Common myeloid progenitor, CD34-positive (primary cell): ENCODE measurements at places on chromosomes 6 and 20.

- DNase-seq: no peak
Observed at GRCh38 chr6:157143890-157144798, 179.2 kb downstream of the TMEM242 start.

- no peak for DNase-seq
Observed at GRCh38 chr6:34667481-34668238, 28.9 kb downstream of the ILRUN start.

DNA sequence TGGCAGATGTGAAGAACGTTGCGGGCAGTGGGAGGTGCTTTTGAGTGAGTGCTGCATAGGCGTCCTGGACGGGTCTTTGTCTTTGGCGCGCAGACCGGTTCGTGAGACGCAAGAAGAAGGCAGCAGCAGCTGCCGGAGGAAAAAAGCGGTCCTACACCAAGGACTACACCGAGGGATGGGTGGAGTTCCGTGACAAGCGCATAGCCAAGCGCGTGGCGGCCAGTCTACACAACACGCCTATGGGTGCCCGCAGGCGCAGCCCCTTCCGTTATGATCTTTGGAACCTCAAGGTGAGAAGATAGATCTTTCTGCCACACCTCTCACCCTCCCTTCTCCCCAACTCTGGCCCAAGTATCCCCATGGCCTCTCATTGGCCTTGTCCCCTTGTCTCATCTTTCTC, 1.1 kb downstream of the ABT1 start:
- DNase-seq: no peak

- no peak for DNase-seq
Observed at GRCh38 chr20:51567622-51568021, 25.1 kb upstream of the NFATC2 start.

DNA sequence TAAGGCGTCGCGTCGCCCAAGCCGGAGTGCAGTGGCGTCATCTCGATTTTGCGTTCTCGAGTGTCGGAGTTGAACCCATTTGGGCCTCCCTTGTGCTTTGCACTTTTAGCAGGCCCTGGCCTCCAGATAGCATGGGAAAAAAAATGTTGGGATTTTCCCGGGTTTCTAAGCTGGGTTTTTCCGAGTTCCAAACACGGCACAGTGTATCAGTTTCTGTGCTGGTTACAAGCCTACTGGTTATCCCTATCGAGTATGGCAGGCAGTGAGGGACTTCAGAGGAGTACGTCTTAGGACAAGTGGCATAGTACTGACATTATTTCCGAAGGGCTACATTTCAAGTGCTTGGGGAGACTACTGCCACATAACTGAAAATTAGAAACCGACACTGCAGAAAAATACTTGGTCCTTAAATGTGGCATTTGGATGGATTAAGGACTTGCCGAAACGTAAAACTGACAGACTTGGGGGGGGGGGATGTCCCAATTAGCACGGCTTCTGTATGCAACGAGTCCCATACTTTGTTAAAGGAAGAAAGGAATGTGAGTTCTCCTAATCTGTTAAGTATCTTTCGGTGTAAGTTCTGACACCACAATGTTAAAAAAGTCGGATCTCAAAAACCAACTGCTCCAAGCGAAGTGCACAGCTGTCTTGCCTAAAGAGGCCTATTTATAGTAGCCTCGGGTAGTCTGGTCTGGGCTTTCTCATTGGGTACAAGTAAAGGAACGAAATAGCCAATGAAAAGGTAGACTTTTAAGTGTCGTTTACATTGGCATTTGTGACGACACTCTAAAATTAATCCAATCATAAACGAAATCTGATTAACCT, 70.2 kb downstream of the HFE start:
- peak; percentile 99 for DNase-seq

GRCh38 chr6:34650823-34651222, 45.7 kb downstream of the ILRUN start:
- no peak for DNase-seq

DNA sequence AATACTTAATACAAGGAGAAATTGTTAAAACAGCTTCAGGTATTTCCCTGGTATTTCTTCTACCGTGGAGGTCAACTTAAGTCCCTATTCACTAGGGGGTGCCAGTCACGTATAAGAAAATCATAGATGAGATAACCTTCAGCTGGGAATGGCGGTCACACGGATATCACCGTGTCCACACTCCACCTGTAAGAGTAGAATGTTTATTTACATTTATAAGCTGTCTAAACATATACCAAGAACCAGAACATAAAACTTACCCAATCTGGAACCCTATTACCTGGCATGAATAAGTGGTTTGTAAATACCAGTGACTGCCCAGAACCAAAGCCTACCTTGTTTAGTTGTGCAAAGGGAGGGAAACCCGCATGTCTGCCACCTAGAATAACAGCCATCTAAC, 1.9 kb upstream of the ELOVL4 start:
- peak; percentile 87 for DNase-seq

DNA sequence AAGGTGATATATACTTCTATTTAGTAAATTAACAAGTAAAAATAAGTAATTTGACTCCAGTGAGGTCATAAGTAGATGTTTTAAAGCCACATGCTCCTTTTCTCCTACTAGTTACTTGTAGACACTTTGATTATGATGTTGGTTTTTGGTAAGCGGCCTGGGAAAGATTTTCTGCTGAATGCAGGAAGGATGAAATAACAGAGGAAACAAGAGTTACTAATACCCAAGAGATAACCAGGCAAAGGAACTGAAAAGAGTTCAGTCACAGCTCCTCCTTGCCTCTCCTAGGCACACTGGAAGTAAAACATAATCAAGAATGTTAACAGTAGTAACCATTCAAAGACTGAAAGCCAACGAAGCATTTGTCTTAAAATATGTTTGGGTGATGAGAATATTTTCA, 203.3 kb downstream of the RNGTT start:
- DNase-seq: no peak

GRCh38 chr6:144055121-144055931, 40.0 kb downstream of the SF3B5 start:
- peak; percentile 94 for DNase-seq

DNA sequence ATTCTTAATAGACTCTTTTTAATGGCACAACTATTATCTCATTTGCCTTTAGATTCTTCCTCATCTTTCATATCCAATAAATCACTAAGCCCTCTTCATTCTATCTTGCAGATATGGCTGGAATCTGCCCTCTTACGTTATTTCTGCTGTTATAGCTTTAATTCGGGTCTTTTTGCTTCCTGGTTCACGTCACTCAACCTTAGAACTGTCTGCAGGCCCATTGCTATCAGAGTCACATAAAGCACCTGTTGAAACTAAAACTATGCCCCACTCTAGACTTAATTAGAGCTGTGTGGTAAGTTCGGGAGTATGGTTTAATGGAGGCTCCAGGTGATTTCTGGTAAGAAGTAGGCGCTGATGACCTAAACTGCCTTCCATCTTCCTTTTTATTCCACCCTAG, 988 bp downstream of the QRSL1 start:
- peak; percentile 11 for DNase-seq

GRCh38 chr6:100260584-100260983, 204.1 kb downstream of the SIM1 start:
- no peak for DNase-seq

DNA sequence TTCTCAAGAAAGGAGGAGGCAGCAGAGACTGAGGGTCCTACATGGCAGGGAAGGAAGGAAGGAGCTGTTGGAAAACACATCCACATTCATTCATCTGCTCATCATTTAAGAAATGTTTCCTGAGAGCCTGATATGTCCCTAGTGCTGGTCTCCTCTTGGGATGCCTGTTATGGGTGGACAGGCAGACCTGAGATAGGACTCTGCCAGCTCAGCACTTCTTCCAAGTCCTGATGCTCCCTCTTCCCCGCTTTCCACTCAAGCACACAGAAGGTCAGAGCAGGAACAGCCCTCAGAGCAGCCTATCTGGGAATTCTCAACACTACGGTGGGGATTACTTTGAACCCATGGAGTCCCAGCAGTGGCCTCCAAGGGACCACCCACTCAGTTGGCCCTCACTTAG, 8.0 kb upstream of the SIRPD start:
- DNase-seq: no peak

DNA sequence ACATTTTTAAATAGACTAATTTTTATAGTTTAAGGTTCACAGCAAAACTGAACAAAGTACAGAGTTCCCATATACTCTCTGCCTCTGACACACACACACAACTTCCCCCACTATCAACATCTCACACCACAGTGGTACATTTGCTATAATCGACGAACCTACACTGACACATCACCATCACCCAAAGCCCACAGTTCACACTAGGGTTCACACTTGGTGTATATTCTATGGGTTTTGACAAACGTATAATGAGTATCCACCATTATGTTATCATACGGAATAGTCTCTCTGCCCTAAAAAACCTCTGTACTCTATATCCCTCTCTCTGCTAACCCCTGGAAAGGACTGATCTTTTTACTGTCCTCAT, 15.6 kb downstream of the TMEM30A start:
- DNase-seq: no peak

- DNase-seq: peak; percentile 74
Observed at GRCh38 chr6:163414117-163414945, at the start of gene QKI. TSS of gene QKI (plus strand) at chr6:163414718. CDS start at chr6:163415194, 476 bp downstream.

DNA sequence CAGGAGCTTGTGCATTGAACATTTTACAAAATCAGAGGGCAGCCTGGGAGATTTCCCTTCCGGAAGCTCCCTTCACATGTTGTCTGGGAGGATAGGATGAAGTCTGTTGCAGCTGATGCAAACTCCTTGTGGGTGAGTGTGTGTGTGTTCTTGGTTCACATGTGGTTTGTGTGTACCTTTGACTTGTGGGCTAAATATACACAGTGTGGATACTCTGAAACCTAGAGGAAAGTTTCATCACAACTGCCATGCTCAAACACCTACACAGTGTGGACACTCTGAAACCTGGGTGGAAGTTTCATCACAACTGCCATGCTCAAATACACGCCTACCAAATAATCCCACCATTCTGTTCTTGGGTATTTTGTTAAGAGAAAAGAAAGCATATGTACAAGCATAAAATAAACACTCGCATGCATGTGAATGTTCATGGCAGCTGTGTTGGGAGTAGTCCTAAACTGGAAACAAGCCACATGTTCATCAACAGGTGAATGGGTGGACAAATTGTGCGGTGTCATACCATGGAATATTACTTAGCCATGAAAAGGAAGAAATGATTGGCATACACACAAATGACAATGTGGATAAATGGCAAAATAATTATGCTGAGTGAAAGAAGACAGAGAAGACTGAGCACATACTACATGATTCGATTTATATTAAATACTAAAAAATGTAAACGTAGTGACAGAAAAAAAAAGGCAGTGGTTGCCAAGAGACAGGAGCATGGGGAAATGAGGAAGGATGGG, 1.8 kb downstream of the SCP2D1 start:
- DNase-seq: no peak

GRCh38 chr20:63573647-63574131, 350 bp downstream of the HELZ2 start:
- DNase-seq: peak; percentile 21

- no peak for DNase-seq
Observed at GRCh38 chr6:96520171-96521115, 1.2 kb upstream of the UFL1 start.

DNA sequence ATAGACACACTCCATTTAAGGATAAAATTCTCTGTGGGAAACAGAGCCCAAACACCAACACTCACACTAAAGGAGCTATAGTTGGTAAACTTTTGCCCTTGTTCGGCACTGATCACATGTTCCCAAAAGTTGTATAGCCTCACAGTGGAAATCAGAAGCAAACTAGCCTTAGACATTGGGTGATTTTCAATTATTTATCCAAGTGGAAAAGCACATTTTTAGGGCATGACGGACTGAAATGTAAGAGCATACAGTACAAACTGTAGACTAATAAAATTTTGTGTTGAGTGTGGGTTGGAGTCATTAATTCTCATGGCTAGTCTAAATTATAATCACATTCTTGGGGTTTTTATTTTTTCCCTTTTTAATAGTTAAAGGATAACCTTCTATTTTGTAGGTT, 202.4 kb downstream of the MOXD1 start:
- no peak for DNase-seq

- no peak for DNase-seq
Observed at GRCh38 chr6:16533210-16533609, 228.1 kb downstream of the ATXN1 start.

DNA sequence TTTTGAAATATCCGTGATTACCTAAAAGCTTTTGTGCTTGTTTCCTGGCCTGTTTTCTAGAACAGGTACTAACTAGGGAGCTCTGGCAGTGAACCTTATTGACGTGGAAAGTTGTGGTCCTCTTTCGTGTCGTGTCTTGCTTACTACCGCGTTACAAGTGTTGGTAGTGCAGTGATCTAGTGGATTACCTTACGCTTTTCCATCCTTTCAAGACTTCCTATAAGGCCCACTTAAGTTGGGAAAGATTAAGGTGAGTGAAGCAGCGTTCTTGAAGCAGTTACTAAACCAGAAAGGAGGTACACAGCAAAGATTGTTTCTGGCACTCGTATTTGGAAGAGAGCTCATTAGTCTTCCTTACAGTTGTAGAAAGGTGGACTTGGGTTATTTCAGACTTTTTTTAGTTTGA, 1.9 kb downstream of the PNRC1 start:
- DNase-seq: no peak

- no peak for DNase-seq
Observed at GRCh38 chr20:16462711-16463110, 110.5 kb downstream of the KIF16B start.

GRCh38 chr6:43091436-43091991, 15.4 kb downstream of the PTK7 start:
- no peak for DNase-seq

DNA sequence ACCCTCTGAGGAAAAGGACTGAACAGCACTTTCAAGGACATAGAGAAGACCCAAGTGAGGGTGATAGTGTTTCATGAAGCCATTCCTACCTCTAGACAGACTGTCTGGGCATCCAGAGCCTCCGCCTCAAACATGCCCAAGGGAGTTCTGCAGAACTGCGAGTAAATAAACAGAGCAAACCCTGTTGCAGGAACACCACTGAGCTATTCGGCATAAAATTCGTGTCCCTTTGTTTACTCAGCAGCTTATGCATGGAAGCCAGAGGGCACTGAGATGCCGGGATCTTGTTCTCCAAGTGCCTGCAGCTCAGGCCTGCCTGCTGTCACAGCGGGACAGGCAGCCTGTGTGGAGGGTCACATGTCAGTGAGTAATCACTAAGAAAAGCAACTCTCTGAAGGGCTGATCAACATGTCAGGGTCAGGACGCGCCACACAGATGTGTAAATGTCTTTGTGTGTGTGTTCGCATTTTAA, 164.9 kb upstream of the HEY2 start:
- no peak for DNase-seq

GRCh38 chr6:84222426-84222825, 5.0 kb downstream of the CEP162 start:
- DNase-seq: no peak
